CD8-positive, alpha-beta memory T cell (primary cell): ENCODE measurements at places on chromosomes 7 and 10. TPM values are rescaled to one million over a fixed set of nuclear protein-coding genes. Genes with fewer than 3 reads are reported as not detected.

Gene ZNF92
- 13.4 TPM for total RNA-seq

- H3K4me1 ChIP-seq = peaks cover 21% of the 10 kb centered on the region
- DNase-seq = peak; percentile 78
- no peak overlapping the region for H3K4me3 ChIP-seq
- H3K36me3 ChIP-seq = no peaks in the 10 kb centered on the region
These were observed 62.0 kb upstream of the NAMPT start for GRCh38 chr7:106346678-106347217.

GRCh38 chr10:118669020-118669791 is 73.8 kb upstream of the PRLHR start:
- H3K27me3 ChIP-seq = no peaks in the 10 kb centered on the region
- no peak for DNase-seq
- no peak overlapping the region for H3K4me3 ChIP-seq

GRCh38 chr10:128877141-128877540 is 589.9 kb upstream of the MGMT start:
- no peaks in the 10 kb centered on the region for H3K27me3 ChIP-seq
- no peaks in the 10 kb centered on the region for H3K4me1 ChIP-seq
- DNase-seq = no peak
- no peak overlapping the region for H3K4me3 ChIP-seq
- H3K36me3 ChIP-seq = no peaks in the 10 kb centered on the region

DNA sequence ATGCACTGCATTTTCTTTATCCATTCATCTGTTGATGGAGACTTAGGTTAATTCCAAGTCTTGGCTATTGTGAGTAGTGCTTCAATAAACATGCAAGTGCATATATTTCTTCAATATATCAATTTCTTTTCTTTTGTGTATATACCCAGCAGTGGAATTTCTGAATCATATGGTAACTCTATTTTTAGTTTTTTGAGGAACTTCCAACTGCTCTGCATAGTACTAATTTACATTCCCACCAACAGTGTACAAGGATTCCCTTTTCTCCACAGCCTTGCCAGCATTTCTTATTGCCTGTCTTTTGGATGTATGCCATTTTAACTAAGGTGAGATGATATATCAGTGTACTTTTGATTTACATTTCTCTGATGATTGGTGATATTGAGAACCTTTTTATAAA is 145.2 kb downstream of the LYZL1 start:
- DNase-seq = no peak
- H3K4me3 ChIP-seq = no peak overlapping the region
- no peak overlapping the region for H3K27ac ChIP-seq
- no peaks in the 10 kb centered on the region for H3K27me3 ChIP-seq

DNA sequence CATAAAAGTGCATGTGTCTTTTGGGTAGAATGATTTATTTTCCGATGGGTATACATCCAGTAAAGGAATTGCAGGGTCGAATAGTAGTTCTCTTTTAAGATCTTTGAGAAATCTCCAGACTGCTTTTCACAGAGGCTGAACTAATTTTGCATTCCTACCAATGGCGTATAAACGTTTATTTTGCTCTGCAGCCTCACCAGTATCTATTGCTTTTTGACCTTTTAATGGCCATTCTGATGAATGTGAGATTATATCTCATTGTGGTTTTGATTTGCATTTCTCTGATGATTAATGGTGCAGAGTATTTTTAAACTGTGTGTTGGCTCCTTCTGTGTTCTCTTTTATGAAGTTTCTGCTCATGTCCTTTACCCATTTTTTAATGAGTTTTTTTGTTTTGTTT is 1020.1 kb downstream of the NXPH1 start:
- no peaks in the 10 kb centered on the region for H3K36me3 ChIP-seq
- H3K4me3 ChIP-seq = no peak overlapping the region
- H3K27me3 ChIP-seq = no peaks in the 10 kb centered on the region
- no peak overlapping the region for H3K27ac ChIP-seq
- H3K4me1 ChIP-seq = no peaks in the 10 kb centered on the region

Gene CALHM2
- total RNA-seq = 22.2 TPM

Gene AP5Z1
- 47.8 TPM for total RNA-seq

- no peak for DNase-seq
- H3K4me1 ChIP-seq = no peaks in the 10 kb centered on the region
- no peaks in the 10 kb centered on the region for H3K36me3 ChIP-seq
- H3K27ac ChIP-seq = no peak overlapping the region
These were observed 19.1 kb upstream of the AKR1B1 start for GRCh38 chr7:134477954-134478353.

DNA sequence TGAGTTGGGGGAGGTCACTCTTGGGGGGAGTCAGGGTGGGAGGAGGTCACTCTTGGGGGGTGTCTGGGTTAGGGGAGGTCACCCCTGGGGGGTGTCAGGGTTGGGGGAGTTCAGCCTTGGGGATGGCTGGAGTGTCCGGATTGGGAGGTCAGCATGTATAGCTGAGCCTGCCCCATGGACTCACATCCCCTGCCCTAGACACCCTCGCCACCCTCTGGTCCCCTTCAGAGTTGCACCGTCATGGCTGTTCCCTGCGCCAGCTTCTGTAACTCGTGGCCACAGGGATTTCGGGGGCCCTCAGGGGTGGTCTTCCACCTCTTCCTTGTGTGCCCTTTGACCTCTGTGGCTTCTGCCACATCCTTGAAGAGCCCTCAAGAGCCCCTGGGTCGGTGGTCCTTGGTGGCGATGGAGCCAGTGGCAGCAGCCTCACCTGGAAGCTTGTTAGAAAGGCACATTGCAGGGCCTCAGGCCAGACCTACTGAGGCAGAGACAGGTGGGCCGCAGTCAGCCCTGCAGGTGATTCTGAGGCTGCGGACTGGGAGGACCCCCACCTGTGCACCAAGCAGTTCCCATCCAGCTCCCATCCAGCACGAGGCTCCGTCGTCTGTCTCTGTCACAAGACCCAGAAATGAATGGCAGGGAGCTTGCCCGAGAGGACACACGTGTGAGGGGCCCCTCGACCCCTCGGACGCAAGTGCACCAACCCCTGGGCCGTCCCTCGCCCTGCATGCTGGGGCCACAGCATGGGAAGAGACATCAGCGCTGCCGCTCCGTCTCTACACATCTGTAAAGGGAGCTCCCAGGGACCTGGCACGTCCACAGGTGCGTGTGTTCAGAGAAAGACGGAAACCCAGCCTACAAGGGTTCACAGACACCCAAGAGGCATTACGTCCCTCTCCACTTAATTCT is 44.7 kb upstream of the SUN1 start:
- no peaks in the 10 kb centered on the region for H3K27me3 ChIP-seq
- no peak overlapping the region for H3K4me3 ChIP-seq
- H3K4me1 ChIP-seq = peaks cover 4% of the 10 kb centered on the region
- H3K27ac ChIP-seq = no peak overlapping the region

DNA sequence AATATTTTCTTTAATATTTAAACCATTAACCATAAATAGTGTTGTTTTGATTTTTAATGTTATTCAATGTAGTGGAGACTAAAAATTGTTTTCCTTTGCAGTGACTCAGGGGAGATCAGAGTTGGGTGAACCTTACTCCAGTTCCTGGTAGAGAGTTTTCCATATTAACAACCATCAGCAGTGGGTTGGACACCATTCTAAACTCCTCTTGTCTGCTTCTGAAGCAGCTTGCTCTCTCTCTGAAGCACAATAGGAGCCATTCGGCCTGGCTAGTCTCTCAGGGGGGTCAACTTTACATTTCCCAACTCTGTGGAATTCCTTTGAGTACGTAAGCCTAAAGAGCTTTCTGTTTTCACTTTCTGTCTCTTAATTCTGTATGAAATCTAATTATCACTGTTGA is 9.4 kb upstream of the NRG3 start:
- H3K27me3 ChIP-seq = no peaks in the 10 kb centered on the region
- no peak overlapping the region for H3K4me3 ChIP-seq
- H3K27ac ChIP-seq = no peak overlapping the region
- no peak for DNase-seq

GRCh38 chr10:77500754-77501151 is 136.9 kb downstream of the KCNMA1 start:
- H3K4me1 ChIP-seq = no peaks in the 10 kb centered on the region
- DNase-seq = no peak
- H3K4me3 ChIP-seq = no peak overlapping the region
- no peak overlapping the region for H3K27ac ChIP-seq

DNA sequence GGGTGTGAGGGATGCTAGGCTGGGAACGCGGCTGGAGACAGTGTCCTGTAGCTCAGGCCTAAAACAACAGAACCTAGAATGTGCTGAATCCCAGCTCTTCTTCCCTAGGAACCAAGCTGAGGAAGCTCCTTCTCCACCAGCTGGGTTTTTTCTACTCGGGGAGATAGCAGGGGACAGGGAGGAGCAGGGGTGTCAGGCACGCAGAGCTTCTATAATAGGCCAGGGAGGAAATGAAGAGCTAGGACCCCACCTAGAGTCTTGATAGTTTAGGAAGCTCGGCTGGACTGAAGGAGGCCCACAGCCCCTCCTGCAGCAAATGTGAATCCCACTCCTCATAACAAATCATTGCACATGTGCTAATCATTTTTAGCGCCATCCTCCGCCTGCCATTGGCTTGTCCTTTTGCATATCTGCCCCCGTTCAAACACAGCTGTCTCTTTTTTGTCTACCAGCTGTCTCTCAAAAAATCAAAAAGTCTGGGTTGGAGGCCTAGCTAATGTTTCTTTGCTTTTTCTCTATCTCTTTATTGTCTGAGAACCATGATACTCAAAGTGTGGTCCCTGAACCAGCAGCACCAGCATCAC is 24.1 kb upstream of the FAM180A start:
- H3K36me3 ChIP-seq = no peaks in the 10 kb centered on the region
- no peak overlapping the region for H3K27ac ChIP-seq
- H3K27me3 ChIP-seq = no peaks in the 10 kb centered on the region
- DNase-seq = no peak
- no peak overlapping the region for H3K4me3 ChIP-seq
- H3K4me1 ChIP-seq = no peaks in the 10 kb centered on the region

Gene BEND7
- not detected for total RNA-seq

DNA sequence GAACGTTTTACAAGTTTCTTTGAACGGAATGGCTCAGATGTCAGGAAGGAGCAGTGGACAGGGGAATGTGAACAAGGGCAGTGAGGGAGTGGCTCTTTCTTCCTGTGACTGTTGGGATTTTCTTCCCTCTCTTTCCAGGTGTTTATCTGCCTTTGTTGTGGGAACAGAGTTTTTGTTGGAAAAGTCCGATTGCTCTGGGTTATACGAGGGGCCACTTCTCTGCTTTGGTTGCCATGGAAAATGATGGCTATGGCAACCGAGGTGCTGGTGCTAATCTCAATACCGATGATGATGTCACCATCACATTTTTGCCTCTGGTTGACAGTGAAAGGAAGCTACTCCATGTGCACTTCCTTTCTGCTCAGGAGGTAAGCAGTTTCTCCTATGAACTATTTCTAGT is 41.4 kb downstream of the ZRANB1 start:
- H3K4me1 ChIP-seq = no peaks in the 10 kb centered on the region
- no peak for DNase-seq
- H3K4me3 ChIP-seq = no peak overlapping the region
- H3K27me3 ChIP-seq = no peaks in the 10 kb centered on the region
- peaks cover 33% of the 10 kb centered on the region for H3K36me3 ChIP-seq

Gene CBX3
- total RNA-seq = 293 TPM

DNA sequence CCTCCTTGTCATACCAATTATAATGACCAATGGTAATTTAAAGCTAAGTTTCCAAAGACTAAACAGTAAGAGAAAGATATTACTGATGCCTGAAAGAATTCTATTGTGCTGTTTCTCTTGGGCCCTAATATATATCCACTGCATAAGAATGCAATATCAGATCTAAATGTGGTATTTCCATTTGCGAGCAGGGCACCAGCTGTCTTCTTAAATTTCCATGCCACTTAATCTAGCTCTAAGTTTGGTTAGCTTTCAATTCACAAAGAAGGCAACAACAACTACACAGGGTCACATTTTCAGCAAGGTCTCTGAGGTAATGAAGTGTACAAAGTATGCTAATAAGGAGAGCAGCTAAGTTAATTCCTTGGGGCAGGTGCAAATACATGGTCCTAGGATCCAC is 315.7 kb downstream of the GPR37 start:
- no peak for DNase-seq
- no peaks in the 10 kb centered on the region for H3K27me3 ChIP-seq
- no peaks in the 10 kb centered on the region for H3K36me3 ChIP-seq
- H3K27ac ChIP-seq = no peak overlapping the region
- no peak overlapping the region for H3K4me3 ChIP-seq

GRCh38 chr7:30238721-30239441 is 45.5 kb upstream of the ZNRF2 start:
- no peaks in the 10 kb centered on the region for H3K4me1 ChIP-seq
- H3K27ac ChIP-seq = no peak overlapping the region
- no peaks in the 10 kb centered on the region for H3K27me3 ChIP-seq
- no peaks in the 10 kb centered on the region for H3K36me3 ChIP-seq
- no peak for DNase-seq

DNA sequence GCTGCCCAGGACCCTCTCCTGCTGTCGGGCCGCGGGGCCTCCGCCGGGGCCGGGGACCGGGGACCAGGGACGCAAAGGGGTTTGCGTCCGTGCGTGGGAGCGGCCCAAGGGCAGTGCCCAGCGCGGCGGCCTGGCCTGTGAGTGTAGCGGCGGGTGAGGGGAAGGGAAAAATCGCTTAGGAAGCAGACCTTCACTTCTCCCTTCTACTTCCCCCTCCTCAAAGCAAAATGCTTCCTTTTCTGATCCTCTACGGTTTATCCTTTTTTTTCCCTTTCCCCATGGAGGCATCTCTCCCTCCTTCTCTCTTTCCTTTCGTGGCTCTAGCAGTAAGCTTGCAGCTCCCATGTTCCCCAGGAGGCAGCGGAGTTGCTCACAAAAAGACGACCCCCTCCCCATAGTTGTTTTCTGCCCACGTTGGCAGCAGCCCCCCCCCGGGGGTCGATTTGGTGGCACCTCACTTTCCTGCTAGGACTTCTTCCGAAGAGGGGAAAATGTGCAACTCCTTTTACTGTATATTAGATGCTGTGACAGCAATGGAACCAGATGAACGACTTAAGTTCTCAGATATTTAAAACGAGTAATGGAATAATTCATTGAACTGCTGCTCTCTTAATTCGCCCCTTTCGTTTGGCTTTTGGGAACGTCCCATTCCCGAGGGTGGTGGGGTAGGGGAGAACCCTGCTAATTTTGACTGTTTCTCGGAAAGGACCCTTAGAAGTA is 724 bp downstream of the CAPZA2 start:
- no peaks in the 10 kb centered on the region for H3K36me3 ChIP-seq
- no peaks in the 10 kb centered on the region for H3K27me3 ChIP-seq
- peak overlapping the region; percentile 81 for H3K27ac ChIP-seq
- H3K4me1 ChIP-seq = peaks cover 41% of the 10 kb centered on the region
- peak overlapping the region; percentile 72 for H3K4me3 ChIP-seq
- no peak for DNase-seq

Gene MEOX2
- not detected for total RNA-seq

Gene CCL24
- total RNA-seq = not detected

GRCh38 chr7:21603462-21603861 is 60.6 kb downstream of the DNAH11 start:
- no peak overlapping the region for H3K4me3 ChIP-seq
- no peak overlapping the region for H3K27ac ChIP-seq
- no peaks in the 10 kb centered on the region for H3K36me3 ChIP-seq
- no peaks in the 10 kb centered on the region for H3K4me1 ChIP-seq
- no peak for DNase-seq
